ENCODE measurements at places on chromosomes 2 and 18. TPM values are rescaled to one million over a fixed set of nuclear protein-coding genes. Genes with fewer than 3 reads are reported as not detected.

Gene CYP27A1
- total RNA-seq, result 0.64 TPM

Gene RGPD3
- total RNA-seq, result 0.34 TPM

Gene AMER3
- not detected for total RNA-seq

Gene CETN1
- not detected for total RNA-seq

Gene DTNA
- 10.7 TPM for total RNA-seq

Gene BOK
- 26.1 TPM for total RNA-seq

Gene SLC39A10
- 16.2 TPM for total RNA-seq

Gene SPIRE1
- total RNA-seq, result 92.8 TPM

Gene ZNF385B
- total RNA-seq, result not detected

Gene DNER
- total RNA-seq, result 1.0 TPM

Gene ZNF24
- total RNA-seq, result 35.5 TPM

Gene NTSR2
- not detected for total RNA-seq

Gene SEMA4C
- 17.4 TPM for total RNA-seq

Gene OR6B2
- total RNA-seq, result not detected

Gene ABCG8
- total RNA-seq, result not detected

Gene PGAP1
- total RNA-seq, result 17.2 TPM

Gene XIRP2
- not detected for total RNA-seq

Gene HOXD13
- not detected for total RNA-seq

Gene TMEM127
- 19.8 TPM for total RNA-seq

Gene CCDC85A
- not detected for total RNA-seq

Gene IKZF2
- 4.1 TPM for total RNA-seq

Gene HJURP
- under 0.01 TPM for total RNA-seq

Gene GPR35
- 0.85 TPM for total RNA-seq

Gene NEU4
- 0.07 TPM for total RNA-seq

Gene CENPA
- total RNA-seq, result 0.07 TPM

Gene CFAP221
- total RNA-seq, result not detected

Gene BOLL
- total RNA-seq, result not detected

Gene MAIP1
- 21.9 TPM for total RNA-seq

Gene SH3BP4
- total RNA-seq, result 35.2 TPM

Gene SGPP2
- total RNA-seq, result 13.0 TPM

Gene CD302
- total RNA-seq, result under 0.01 TPM

Gene PAPOLG
- total RNA-seq, result 16.9 TPM

Gene SFTPB
- total RNA-seq, result not detected

Gene MYL12A
- 857 TPM for total RNA-seq

Gene PPP1CB
- total RNA-seq, result 383 TPM

Gene MEP1B
- total RNA-seq, result under 0.01 TPM

Gene IL1A
- 387 TPM for total RNA-seq

Gene CTNNA2
- not detected for total RNA-seq

Gene CXCR1
- not detected for total RNA-seq

Gene FOXI3
- total RNA-seq, result not detected

Gene NIF3L1
- 32.1 TPM for total RNA-seq

Gene FSHR
- total RNA-seq, result not detected

Gene TRABD2A
- 1.4 TPM for total RNA-seq

Gene LGALSL
- total RNA-seq, result 17.7 TPM

Gene PRSS56
- not detected for total RNA-seq

Gene RUFY4
- not detected for total RNA-seq

Gene ALPP
- not detected for total RNA-seq

Gene NPHP1
- 1.4 TPM for total RNA-seq

Gene POU3F3
- not detected for total RNA-seq

Gene TEKT4
- not detected for total RNA-seq

Gene VAMP5
- total RNA-seq, result 2.7 TPM

Gene DIPK1C
- total RNA-seq, result not detected

Gene GBX2
- total RNA-seq, result not detected

Gene COL4A4
- 0.43 TPM for total RNA-seq

Gene TUBA4B
- total RNA-seq, result not detected

Gene UGT1A3
- not detected for total RNA-seq

Measured in nasal cavity respiratory epithelium epithelial cell of viscerocranial mucosa (primary cell).